ENCODE measurements at places on chromosomes 2 and 18.

DNA sequence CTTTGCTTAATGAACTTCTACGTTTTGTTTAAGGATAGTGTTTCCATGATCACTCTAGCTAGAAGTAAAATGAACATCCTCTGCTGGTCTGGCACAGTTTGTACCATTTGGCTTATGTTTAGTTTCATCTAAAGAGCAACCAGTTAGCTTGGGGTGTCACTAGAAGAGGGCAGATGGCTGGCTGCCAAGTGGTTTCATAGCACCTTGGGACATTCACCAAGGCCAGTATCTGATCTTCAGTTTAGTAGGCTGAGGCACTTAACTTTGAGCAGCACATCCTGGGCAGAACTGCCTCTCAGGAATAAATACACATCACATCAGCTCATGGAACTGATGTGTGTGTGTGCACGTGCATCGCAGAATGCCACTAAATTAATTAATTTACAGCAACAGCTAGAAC is 68.4 kb downstream of the NXPH2 start:
- no peak for DNase-seq

DNA sequence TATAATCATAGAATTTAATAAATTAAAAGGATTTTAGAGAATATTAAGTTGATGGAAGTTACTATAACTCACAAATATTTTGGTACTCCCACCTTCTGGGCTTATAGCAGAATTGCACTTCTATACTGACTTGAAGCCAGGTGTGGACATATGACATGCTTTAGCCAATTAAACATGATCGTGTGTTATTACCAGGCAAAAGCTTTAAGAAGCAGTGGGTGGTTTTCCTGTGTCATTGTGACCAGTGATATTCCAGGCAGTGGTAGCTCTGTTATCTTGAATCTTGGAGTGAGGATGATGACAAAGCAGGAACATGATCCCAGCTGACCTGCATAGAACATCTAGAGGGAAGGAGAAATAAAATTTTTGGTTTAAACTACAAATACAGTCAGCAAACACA is 370.9 kb upstream of the ZEB2 start:
- DNase-seq = no peak

- no peak for DNase-seq
Measured at GRCh38 chr2:185522472-185522871, 216.1 kb upstream of the FSIP2 start.

DNA sequence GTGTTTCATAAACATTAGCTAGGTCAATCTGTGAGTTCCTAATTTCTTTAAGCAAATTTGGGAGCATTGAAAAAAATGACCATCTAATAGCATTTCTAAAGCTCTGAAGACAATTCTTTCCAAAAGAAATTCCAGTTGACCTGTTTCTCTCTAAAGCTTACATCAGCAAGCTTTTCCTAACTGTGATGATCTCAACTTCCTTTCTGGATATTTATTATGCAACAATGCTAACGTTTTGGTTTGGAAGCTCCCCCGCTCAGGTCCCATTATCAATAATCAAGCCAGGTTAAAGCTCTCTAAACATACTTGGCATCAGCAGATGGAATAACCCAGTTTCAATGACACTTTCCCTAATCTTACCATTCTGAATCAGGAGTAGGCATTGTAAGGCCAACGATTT is 196.3 kb upstream of the TANK start:
- no peak for DNase-seq

DNA sequence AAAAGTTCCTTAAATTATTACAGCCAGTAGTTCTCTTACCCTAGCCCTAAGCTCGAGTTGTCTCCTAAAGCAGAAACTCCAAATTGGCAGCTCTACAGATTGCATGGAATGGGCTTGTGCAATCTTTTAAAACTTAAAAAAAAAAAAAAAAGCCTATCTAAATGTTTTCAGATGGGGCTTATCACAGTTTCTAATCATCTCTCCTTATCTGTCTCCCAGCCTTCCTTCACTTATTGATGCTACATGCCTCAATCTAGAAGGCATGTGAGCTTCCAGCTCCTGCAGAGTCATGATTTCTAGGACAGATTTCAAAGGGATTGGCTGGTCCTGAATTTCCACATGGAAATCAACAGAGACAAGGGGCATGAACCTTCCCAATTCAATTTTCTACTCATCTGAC is 33.1 kb upstream of the PELI1 start:
- DNase-seq = no peak

DNA sequence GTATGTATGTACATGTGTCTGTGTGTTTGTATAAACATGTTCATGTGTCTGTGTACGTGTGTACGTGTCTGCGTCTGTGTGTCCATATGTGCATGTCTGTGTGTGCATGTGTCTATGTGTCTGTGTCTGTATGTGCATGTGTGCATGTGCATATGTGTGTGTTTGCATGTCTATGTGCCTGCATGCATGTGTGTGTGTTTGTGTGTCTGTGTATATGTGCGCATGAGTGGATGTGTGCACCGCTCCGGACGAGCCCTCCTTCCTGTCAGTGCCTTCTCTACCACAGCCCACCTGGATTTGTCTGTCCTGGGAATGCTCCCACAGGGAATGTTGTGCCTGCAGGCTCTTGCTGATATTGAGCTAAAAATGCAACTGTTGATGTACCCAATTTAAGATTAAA is 113.3 kb upstream of the EPC2 start:
- DNase-seq = no peak

DNA sequence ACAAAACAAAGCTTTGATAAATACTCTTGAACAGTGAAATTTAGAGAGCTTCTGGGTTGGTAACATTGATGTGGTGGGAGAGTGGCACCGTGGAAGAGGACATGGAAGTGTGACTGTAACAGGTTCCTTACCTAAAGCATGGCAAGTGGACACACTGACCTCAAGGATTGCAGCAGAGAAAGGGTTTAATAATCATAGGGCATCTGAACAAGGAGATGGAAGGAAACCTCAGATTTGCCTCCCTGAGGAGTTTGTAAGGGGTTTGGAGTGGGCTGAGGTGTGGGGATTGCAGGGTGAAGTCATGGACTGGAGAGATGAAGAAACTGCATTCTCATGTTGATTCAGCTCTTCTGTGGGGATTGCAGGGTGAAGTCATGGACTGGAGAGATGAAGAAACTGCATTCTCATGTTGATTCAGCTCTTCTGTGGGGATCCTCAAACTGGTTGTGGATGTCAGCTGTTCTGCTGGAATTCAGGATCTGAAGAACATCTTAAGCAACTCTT is 83.8 kb upstream of the TLK1 start:
- DNase-seq = no peak

DNA sequence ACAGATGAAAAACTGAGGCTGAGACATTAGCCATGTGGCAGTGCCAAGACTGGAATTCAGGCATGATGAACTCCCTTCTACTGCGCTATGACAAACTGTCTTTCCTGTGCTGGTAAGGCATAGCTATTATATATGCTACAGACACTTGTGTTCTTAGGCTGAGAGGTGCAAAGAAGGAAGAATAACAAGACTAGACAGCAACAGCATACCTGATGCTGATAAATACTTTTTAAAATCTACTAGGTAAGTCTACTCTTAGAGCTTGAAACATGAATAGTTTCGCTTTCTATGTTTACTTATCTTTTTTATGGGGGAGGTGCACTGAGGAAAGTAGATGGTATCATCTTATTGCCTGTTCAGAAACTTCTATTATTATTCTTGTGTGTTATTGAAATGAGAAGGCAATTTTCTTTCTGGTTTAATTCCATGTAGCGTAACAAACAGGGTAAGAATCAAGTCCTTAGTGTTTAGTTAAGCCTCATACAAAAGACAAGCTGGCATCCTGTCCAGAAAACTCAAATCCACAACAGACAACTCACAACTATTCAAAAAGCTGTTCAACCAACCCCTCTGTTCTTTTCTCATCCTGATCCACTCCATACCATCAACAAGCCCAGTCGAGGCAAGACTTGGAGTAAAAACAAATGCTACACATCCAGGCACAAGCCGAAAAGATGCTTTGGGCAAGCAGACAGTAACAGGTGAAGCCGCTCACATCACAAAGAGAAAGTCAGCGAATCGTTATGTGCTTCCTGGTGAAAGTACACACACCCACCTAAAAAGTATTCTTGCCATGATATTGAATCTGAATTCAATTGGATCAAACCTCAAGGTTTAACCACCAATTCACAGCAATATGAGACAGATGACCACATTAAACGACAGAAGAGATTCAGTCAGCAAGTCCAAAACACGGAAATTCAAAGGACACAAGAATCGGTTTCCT is 1.5 kb downstream of the TTC32 start:
- DNase-seq = peak; percentile 4

DNA sequence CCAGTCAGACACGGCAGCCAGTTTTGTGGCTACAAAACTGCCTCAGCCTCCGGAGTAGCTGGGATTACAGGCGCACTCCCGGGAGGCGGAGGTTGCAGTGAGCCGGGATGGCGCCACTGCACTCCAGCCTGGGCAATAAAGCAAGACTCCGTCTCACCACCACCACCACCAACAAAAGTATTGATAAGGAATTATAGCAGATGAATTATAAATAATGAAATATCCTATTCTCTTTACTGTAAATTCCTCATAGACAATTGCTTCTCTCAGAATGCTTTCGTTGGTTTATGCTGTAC is 1.4 kb upstream of the FAM161A start:
- DNase-seq = no peak

DNA sequence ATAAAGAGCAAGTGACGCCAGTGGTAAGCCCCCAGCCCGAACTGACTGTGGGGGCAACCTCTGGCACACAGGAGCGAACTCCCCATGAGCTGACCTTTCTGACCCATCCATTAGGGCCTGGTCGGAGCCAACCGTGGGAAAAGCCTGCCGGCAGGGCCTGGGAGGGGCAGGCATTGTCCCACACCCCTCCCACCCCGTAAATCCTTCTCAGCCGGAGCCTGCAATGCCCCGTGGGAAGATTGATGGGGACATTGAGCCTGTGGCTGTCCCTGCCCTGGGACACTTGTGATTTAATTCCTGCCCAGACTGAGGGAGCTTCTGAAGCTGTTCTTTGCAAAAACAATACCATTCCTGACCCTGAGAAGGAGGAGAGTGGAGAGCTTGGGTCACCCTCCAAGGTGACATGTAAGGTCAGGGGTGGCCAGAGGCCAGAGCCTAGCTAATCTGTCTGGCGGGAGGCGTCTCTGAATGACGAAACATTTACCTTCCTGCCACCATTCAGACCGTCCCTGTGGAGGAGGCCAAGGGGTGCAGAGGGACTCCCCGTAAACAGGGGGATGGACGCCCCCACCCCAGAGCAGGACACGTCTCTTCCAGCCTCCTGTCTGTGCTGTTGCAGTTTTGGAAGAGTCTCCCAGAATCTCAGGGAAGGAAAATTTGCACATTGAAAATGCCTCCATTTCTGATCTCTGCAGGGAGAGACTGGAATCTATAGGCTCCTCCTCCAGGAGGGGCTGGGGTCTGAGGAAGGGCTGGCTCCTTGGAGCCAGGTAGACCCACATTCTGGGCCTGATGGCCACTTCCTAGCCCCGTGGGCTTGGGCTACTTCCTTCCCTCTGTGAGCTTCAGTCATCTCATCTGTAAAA is 51.2 kb upstream of the HS6ST1 start:
- no peak for DNase-seq

DNA sequence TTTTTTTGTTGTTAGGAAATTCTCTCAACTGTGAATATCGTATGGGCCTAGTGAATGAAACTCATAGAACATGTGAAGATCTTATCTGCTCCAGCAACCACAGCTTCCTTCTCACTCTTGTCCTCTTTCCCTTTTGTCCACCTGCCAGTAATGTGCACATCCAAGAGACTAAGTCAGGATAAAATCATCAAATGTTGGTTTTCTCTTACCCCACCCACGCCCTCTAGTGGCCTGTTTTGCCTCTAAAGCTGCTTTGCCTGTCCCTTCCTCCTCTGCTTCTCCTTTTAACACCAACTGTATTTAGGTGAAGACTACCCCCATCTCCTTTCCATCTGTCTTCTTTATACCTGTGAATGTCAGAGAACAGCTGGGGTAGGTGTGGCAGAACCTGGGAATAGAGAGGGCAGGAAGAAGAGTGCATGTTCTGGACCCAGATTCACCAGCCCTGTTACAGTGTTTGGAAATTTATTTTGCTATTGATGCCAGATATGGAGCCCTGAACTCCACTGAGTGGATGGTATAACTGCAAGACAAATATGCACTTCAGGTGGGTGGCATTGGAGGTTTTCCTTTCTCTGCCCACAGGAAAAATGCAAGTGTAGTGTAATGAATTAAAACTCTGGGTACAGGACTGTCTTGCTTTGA is 8.4 kb upstream of the MGAT5 start:
- DNase-seq = peak; percentile 66

DNA sequence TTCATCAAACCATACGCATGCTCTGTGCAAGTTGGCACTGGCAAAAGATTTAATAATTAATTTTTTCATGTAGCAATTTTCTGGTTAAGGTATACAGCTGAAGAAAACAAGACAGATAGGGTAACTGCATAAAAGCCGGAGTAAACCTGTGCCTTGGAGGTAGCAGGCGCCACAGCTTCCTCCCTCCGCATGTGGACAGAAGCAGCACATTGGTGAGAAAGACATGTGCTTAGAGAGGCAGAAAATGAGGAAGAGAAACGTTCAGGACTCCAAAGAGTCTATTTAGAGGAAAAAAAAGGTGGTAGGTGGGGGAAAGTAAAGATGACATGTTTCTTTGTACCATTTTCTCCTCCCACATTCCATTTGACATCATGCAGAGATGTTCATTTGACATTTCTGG is 9.3 kb downstream of the ST6GAL2 start:
- DNase-seq = no peak

GRCh38 chr2:235937087-235937486 is 231.1 kb downstream of the GBX2 start:
- no peak for DNase-seq

- DNase-seq = no peak
Measured at GRCh38 chr18:35969676-35970075, 2.8 kb upstream of the RMP24 start.

- no peak for DNase-seq
Measured at GRCh38 chr18:48194591-48195181, 214.5 kb downstream of the ZBTB7C start.

DNA sequence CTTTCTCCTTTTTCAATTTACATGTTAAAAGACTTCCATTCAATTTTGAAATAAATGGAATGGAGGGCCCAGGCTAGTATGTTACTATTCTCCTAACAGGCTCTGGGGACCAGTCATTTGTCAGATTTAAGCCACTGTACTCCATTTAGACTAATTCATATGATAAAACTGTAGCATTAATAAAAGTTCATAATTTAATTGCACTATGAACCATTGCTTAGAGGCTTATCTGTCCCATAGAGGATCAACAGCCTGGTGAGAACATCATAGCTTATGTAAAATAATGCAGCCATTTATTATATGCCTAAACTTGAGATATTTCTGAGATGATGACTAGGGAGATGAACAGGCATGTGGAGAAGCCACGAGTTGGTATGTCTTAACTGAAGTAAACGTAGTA is 156.0 kb downstream of the RIT2 start:
- DNase-seq = no peak

GRCh38 chr18:55830544-55830943 is 242.6 kb upstream of the TCF4 start:
- no peak for DNase-seq

Data from stimulated activated CD8-positive, alpha-beta memory T cell treated with anti-CD3 and anti-CD28 coated beads, Interleukin-4, amount 100 ng/mL, for 1 hour (primary cell).